IMR-90 (cell line): ENCODE measurements at places on chromosomes 16 and 17. TPM values are rescaled to one million over a fixed set of nuclear protein-coding genes. Genes with fewer than 3 reads are reported as not detected.

Gene NME3
- total RNA-seq = 12.7 and 15.3 TPM in 2 replicates

Gene OMG
- total RNA-seq = 0.18 TPM in 1 of 2 replicates, not detected in the other

Gene C1QTNF1
- total RNA-seq = 1.7 and 3.4 TPM in 2 replicates

Gene ZNF205
- total RNA-seq = 8.2 and 8.3 TPM in 2 replicates

DNA sequence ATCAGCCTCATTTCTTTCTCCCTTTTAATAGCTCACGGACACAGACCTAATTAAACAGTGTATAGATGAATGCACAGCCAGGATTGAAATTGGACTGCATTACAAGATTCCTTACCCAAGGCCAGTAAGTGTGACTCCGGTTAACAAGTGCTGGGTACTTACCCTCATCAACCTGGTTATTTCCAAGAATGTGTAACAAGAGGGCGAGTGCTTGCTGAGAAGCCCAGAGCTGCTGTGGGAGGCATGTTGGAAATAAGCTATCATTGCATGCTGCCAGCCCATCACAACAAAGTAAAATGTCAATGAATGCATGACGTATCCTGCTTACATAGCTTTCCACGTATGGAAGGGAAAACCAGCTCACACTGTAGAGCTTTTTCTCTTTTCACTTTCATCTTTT, 19.5 kb downstream of the LYRM1 start:
- no peak for DNase-seq

DNA sequence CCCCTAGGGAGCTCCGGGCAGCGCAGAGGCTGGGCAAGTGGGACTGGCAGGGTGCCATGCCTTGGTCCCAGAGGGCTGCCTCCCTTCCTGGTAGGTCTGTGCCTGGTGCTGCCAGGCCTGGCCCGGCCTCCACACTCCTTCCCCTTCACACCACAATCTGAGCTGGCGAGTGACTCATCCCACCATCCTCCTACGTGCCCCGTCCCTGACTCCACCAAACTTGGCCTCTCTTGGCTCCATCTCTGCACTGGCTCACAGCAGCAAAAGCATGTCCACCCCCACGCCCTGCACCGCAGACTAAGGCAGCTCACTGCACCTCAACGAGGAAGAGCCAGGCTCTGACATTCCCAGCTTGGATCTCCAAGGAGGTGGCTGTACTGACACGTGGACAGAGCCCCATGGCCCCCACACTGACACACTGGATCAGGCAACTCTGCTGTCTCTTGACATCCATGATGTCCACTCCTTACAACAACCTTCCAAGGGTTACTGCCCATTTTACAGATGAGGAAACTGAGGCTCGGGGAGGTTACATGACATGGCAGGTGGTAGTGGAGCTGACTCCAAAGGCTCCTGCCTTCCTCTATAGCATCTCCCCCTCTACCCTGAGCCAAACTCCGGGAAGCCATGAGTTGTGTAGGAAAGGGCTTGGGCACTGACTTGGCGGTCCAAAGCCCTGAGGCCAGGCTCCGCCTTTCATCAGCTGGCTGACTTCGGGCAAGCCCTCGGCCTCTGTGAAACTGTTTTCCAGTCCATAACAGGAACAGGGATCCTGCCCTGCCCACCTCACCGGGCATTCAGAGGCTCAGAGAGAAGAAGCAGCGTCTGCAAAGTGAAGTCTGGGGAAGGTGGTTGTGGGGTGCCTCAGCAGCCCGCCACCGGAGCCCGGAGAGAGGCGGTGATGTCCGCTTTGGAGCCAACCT, 20.1 kb upstream of the KRT19 start:
- DNase-seq = peak; percentile 98

- no peak for DNase-seq
Measured at GRCh38 chr17:32609085-32609484, 122.3 kb downstream of the CDK5R1 start.

- no peak for DNase-seq
Measured at GRCh38 chr17:64337676-64338075, 53.0 kb downstream of the PECAM1 start.

DNA sequence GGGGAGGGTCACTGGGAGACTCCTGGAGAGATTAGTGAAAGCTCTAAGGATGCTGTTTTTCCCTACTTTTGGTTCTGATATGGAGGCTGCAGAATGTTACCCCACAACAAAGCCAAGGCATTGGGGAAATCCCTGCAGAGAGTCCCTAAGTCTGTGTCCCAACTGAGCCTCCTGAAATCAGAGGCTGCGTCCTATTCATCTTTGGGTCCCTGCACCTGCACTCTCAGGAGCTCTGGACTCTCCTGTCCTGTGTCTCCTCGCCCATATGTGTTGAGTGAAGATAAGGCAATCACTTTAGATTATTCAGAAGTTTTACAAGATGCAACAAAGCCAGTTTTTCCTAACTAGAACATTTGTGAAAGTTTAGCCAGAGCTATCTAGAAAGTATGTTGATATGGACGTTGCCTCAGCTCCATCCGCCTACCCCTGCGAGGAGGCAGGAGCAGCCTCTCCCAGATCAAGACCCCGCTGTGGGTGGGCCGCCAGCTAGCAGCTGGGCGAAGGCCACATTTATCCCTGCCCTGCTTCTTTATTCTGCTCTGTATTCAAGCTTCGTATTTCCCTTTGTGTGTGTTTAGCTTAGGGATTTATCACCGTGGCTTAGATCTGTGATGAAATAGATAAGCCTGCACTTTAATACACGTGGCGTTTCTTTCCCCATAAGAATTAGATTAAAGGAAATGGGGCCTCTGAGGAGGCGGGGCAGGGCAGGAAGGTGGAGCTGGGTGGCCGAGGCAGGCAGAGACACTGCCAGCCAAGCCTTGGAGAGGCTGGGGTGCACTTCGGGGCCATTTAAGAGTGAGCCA, 37.4 kb downstream of the SHISA6 start:
- DNase-seq = no peak

DNA sequence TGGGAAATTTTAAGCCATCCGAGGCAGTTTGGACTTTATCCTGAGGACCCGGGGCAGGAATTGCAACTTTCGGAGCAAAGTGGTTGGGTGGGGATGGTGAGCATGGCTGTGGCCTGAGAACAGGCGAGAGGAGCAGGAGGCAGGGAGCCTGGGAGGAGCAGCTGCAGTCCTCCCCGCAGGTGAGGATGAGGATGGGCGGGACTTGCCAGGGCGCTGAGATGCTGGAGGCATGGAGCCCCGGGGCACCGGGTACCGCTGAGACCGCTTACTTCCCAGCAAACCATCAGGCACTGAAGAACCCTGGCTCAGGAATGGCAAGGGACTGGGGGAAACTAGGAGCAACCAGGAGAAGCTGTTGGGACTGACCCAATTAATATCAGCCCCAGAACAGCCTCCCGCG, 210.8 kb downstream of the GSG1L start:
- DNase-seq = no peak
